ENCODE measurements at places on chromosomes 7 and 10.

- no peak for DNase-seq
Measured at GRCh38 chr10:86225103-86225782, 141.4 kb downstream of the GRID1 start.

GRCh38 chr7:112080441-112080840 lies 125.8 kb downstream of the DOCK4 start:
- DNase-seq = no peak

DNA sequence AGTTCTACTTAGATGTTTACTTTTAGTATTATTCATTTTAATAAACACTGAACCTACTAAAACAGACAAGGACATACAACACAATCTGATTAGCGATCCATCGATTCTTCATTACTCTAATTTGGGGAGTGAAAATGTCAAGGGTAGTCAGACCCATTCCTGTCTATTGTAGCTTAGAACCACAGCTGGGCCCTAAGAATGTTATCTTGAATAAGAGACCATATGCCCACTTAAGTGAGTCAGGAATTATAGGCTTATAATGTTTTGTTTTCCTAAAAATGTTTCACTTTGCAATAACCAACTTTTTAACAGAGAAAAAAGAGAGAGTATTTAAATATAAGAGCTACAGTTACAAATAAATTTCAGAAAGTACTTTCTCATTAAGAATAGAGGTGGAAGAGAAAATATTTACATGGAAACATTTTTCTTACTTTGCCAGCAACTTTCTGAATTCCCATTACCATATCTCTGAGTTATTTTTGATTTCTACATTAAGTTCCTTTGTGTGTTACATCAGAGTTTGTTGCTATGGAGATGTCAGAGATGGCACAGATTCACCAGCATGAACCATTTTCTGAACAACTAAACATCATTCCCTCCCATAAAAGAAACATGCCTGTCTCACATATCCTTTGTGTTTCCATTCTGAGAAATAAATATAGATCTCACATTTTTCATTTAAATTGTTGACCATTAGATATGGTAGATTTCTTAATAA lies 75.4 kb upstream of the SLC13A1 start:
- peak; percentile 17 for DNase-seq

- DNase-seq = no peak
Measured at GRCh38 chr10:74117738-74118137, 32.9 kb downstream of the AP3M1 start.

DNA sequence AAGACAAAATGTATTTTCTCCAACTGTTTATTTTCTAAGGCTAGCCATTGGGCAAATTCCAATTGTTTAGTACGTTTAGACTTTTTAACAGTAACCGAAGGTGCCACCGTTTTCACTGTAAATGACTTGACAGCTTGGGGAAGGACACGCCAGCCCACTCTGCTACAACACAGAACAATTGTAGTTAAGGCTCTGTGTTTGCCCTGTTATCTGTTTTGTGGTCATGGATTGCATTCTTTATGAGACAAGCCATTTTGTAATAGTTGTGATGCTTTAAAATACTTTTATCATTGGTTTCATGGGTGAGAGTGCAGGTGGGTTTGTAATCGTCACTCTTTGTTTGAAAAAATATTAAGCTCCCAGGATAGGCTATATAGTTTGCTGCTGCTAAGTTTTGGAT lies 6.6 kb upstream of the PITRM1 start:
- DNase-seq = no peak

GRCh38 chr10:13984647-13985155 lies 346.0 kb downstream of the FRMD4A start:
- no peak for DNase-seq

- DNase-seq = no peak
Measured at GRCh38 chr7:106196460-106197021, 84.4 kb upstream of the SYPL1 start.

GRCh38 chr10:88792661-88793060 lies 9.9 kb upstream of the LIPM start:
- no peak for DNase-seq

GRCh38 chr7:87712571-87712970 lies 84.4 kb downstream of the RUNDC3B start:
- DNase-seq = no peak

DNA sequence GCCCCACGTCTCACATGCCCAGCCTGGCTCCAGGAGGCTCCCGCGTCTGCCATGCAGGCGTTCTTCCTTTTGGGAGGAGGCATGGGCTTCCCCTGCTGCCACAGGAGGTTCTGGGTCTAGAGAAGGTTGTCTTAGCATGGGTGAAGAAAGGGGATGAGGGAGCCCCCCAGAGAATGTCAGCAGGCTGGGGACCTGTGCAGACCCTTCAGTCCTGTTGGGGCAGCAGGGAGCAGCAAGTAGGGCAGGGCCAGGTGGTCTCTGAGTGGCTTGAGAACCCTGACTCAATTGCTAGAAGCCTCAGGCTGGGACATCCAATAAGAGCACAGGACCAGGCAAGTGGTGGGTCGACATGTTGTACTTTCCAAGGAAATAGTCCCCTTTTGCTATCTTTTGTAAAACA lies 34.4 kb upstream of the ADCYAP1R1 start:
- DNase-seq = no peak

DNA sequence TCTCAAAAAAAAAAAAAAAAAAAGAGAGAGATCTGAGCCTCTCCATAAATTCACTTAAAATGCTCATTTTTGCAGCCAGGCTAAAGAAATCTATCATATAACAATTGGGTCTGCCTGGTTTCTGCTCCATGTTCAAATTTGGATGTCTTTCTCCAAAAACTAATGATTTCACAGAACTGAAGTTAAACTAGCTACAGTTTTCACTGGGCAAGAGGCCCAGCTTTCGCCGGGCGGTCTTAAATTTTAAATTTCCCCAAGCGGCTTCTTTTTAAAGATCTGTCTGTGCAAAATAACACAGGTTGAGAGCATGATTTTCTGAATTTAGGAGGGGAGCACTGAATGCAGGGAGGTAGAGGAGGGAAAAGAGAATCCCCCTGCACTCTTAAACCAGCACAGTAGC lies 603.4 kb downstream of the KCNMA1 start:
- DNase-seq = no peak

DNA sequence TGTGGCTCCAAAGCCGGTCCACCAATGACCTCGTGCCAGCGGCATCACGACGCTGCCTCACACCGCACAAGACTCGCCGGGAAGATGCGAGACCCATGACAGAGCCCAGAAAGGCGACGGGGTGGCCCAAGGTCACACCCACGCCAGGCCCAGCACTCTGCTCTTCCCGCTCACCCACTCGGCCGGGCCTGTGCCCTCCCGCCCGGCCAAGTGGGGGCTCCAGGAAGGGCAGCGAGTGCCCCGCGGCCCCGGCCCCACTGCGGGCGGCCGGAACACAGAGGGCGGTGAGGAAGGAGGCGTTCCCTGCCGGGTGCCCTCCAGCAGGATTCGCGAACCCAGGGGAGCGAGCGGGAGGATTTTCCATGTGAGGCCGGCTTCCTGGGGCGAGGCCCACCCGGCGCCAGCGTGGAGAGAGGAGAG lies 56.3 kb downstream of the PDGFA start:
- no peak for DNase-seq

DNA sequence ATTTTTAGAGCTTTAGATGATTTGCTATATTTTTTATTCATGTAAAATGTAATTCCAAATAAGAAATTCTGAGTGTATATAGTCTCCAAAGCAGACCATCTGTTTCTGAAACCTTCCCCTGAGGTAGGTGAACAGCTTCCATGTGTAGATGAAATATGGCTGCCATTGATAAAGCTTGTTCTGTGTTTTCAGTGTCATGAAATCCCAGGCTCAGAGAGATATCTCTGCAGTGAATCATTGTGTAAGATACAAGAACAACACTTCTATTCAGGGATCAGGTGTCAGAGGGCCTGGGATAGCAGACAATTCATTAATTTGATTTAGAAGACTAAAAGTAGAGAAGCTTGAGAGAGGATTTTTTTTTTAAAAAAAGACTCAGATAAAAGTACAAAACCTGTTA lies 29.1 kb downstream of the ACTA2 start:
- no peak for DNase-seq

- DNase-seq = no peak
Measured at GRCh38 chr10:133259602-133259989, 17.1 kb downstream of the ADAM8 start.

GRCh38 chr7:34612661-34613060 lies 45.4 kb upstream of the NPSR1 start:
- DNase-seq = no peak

- no peak for DNase-seq
Measured at GRCh38 chr7:150838965-150839650, 13.2 kb upstream of the AOC1 start.

GRCh38 chr7:143217806-143218205 lies 4.0 kb upstream of the TAS2R40 start:
- no peak for DNase-seq

DNA sequence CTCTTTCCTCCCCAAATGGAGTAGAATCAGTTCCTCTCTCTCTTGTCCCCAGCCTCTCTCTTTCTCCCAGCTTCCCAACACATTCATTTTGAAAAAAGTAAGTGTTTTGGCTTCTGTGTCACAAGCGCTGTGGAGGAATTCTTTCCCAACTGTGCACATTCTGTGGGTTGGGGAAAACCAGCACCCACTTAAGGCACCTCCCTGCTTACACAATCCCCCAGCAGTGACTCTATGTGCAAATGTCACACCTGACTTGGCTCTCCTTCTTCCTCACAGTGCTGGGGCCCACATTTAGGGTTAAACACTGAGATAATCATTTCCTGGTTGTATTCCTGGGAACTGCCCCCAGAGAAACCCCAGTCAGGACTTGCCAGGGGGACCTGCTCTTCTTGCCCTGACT lies 358.1 kb upstream of the ZNF32 start:
- no peak for DNase-seq

GRCh38 chr10:58892031-58892531 lies 284.4 kb upstream of the PHYHIPL start:
- DNase-seq = no peak

- peak; percentile 57 for DNase-seq
Measured at GRCh38 chr7:157021071-157021870, 10.8 kb upstream of the MNX1 start.

DNA sequence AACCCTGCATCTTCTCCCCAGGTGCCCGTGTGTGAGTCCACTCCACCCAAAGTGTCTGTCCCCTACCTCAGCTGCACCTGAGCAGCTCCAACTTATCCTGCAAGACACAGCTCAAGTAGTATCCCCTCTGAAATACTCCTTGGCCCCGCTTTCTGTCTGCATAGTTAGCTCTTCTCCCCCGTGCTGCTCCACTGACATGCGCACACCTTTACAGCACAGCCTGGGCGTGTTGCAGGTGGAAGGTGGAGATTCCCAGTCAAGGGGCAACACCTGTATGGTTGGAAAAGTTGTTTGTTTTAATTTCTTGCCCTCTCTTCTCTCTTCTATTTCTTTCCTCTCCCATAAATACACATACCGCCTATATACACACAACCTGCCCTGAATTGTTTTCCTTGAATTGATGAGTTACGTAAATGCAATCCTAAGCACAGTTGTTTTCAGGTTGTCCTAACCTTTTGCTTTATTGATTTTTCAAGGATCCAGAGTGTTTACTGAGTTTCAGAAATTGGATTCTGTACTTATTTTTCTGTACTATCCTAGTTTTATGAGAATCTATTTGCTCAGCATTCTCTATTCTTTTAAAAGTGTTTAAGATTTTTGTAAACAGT lies 14.9 kb downstream of the MET start:
- DNase-seq = no peak
